ENCODE measurements at places on chromosomes 1 and 21.

- DNase-seq, result no peak
Measured at GRCh38 chr1:205275133-205275532, 46.4 kb downstream of the NUAK2 start.

GRCh38 chr1:118340928-118341910 lies 156.2 kb upstream of the SPAG17 start:
- DNase-seq, result no peak

- DNase-seq, result no peak
Measured at GRCh38 chr1:223271085-223271781, 92.7 kb downstream of the SUSD4 start.

DNA sequence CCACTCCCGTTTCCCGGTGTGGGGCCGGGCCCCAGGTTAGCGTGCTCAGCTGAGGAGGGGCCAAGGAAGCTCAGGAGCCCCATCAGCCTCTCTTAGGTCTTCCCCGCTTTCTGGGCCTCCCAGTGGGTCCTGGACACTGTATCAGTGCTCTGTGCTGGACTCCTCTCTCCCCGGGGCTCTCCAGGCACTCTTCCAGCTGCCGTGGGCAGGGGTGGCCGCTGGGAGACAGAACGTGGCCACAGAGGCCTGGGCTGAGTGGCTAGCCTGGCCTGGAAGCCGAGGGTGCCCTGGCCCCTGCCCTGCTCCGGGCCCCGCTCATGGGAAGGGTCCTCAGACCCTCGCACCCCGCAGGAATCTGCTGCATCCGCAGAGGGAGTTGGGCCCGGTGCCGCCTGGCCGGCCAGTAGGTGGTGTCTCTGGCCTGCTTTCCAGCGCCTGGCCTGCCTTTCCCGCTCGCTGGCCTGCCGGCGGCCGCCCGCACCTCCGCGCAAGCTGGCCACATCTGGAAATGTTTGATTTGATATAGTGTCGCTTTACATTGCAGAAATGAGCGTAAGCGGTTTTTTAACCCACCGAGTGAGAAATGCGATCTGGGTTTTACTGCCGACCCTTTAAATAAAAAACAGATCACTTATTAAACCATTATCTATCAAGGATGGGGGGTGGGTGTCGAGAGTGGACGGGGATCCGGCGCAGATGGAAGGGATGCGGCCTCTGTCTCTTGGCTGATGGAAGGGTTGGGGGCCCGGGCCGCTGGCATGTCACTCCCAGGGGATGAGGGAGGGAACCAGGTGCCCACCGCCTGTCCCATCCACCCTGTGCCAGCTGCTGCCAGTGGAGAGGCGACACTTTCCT lies 74.4 kb upstream of the TTC34 start:
- no peak for DNase-seq

DNA sequence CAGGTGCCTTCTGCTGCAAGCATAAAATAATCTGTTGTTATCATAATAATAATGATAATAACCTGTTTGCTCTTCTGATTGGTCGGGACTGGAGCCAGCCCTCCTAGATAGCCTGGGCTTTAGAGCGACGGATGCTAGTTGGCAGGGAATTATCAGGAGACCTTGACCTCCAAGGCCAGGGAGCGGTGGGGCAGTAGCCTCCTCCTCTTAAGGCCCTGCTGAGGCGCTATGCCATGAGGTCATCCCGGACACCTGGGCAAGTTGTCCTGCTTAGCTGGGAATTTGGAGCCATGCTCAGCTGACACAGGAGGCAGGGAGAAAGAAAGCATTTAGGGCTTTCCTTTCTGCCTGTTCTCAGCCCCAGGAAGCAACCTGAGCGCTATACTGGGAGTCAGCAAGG lies 15.6 kb downstream of the C1orf115 start:
- no peak for DNase-seq

DNA sequence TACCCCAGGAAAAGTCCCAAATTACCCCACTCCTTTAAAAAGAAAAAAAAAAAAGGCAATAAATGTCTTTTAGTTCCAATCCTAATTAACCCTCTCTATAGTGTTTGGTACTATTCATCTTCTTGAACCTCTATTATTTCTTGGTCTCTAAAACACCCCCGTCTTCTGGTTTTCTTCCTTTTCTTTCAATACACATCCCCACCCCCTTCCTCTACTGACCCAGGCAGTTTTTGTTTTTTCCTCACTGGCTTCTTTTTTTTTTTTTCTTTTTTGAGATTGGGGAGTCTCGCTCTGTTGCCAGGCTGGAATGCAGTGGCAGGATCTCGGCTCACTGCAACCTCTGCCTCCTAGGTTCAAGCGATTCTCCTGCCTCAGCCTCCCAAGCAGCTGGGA lies 26.1 kb downstream of the EGLN1 start:
- DNase-seq, result no peak

- DNase-seq, result no peak
Measured at GRCh38 chr1:66777831-66778230, 23.2 kb downstream of the INSL5 start.

GRCh38 chr1:157312082-157312812 lies 174.1 kb upstream of the ETV3 start:
- no peak for DNase-seq

DNA sequence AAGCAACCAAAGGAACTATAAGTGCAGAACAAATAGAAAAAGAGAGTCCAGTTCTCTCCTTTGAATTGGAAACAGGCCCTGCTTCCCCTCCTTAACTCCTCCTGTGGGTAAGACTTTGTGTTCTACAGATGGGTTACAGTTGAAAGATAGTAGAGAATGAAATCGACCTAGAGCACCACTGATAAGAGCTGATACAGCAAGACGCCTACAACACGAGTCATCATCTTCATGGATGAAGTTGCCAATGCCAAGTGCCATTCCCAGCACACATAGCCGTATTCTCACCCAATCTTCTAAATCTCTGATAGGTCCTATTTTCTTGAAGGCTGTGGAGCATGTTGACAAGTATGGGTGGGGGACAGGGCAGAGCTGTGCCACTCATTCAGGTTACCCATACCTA lies 99.8 kb upstream of the CAMK1G start:
- no peak for DNase-seq

- no peak for DNase-seq
Measured at GRCh38 chr1:221635305-221635704, 106.6 kb downstream of the DUSP10 start.

- DNase-seq, result no peak
Measured at GRCh38 chr1:116309090-116309870, 63.8 kb upstream of the ATP1A1 start.

DNA sequence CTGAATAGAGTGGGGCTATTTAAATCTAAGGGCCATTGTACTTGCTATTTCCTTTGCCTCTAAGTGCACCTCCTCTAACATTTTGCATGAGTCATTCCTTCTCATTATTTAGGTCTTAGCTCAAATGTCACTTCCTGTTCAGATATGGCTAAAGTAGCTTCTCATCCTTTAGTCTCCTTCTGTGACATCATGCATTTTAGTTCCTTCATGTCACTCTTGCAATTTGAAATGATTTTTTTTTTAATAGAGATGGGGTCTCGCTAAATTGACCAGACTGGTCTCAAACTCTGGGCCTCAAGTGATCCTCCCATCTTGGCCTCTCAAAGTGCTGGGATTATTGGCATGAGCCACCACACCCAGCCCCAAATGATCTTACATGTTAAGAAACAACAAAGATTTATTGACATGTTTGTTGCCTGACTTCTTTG lies 6.6 kb downstream of the TBX19 start:
- no peak for DNase-seq

- no peak for DNase-seq
Measured at GRCh38 chr1:31708324-31708723, 4.5 kb upstream of the COL16A1 start.

DNA sequence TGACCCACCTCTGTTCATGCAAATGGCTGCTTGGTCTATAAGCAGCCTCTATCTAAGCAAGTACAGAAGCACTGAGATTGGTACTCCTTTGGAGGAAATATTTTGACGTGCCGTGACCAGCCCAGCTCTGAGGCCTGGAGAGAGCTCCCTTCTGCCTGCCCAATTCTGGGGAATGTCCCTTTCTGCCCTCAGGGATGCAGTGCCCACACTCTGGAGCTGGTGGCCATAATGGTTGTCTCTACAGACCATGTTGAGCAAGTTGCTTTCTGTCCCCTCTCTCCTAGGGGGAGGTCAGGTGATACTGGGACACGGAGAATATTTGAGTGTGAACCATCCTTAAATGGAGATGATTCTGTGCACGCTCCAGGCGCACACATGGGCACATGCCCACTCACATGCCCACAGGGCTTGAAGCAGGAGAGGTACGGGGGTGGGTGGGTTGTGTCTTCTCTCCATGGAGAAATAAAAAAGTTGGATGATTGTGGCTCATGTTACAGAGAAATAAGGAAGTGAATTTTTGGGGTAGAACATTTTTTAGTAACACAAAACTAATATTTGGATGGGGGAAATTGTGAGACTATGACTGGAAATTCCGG lies 13.9 kb upstream of the ALPL start:
- no peak for DNase-seq

- DNase-seq, result no peak
Measured at GRCh38 chr1:151156515-151156819, at the start of gene TNFAIP8L2. TNFAIP8L2 (plus strand) TSS chr1:151156649; CDS start chr1:151158698, 2,049 bp downstream.

DNA sequence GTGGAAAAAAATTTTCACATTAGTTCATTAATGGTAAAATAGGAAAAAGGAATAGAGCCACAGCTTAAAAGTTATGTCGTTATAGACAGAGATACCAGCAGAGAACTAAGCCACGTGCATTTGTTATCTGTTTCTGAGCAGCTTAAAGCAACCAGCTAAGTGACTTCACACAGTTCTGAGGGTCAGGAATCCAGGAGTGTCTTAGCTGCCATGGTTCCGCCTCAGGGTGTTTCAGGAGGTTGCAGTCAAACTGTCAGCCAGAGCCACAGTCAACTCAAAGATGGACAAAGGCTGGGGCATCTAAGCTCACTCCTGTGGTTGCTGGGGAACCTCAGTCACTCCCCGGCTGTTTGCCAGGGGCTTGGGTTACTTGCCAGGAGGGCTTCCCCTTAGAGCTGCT lies 515.8 kb downstream of the SMYD3 start:
- DNase-seq, result no peak

GRCh38 chr1:198622001-198622400 lies 16.8 kb upstream of the PTPRC start:
- DNase-seq, result no peak

DNA sequence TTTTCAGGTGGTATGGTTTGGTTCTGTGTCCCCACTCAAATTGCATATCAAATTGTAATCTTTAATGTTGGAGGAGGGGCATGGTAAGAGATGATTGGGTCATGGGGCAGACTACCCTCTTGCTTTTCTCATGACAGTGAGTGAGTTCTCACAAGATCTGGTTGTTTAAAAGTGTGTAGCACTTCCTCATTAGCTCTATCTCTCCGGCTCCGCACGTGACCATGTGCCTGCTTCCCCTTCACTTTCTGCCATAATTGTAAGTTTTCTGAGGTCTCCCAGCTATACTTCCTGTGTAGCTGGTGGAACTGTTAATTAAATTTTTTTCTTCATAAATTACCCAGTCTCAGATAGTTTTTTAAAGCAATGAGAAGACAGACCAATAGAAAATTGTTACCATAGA lies 843.2 kb downstream of the AMY1C start:
- no peak for DNase-seq

- no peak for DNase-seq
Measured at GRCh38 chr21:43624339-43624738, 34.9 kb downstream of the HSF2BP start.

DNA sequence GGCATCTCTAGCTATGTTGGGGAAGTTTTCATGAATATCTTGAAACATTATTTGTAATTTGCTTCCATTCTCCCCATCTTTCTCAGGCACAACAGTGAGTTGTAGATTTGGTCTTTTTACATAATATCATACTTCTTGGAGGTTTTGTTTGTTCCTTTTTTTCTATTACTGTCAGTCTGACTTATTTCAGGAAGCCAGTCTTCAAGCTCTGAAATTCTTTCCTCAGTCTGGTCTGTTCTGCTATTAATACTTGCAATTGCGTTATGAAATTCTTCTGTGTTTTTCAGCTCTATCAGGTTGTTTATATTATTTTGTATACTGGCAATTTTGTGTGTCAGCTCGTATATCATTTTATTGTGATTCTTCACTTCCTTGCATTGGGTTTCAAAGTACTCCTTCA lies 424.6 kb upstream of the PTBP2 start:
- DNase-seq, result no peak

DNA sequence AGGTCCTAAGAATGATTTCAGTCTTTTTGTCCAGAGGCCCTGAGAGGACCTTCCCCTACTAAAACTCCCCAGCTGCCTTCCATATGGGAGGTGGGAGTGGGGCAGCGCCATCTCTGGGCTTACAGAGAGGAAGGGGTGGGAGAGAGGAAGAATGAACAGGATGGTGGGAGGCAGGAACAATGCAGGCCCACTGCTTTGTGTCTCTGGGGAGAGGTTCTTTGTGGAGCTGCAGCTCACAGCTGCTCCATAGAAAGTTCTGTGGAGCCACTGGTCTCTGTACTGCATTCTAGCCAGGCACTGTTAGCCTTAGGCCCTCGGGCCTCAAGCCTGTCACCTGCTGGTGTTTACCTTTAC lies 43.6 kb upstream of the A3GALT2 start:
- no peak for DNase-seq

DNA sequence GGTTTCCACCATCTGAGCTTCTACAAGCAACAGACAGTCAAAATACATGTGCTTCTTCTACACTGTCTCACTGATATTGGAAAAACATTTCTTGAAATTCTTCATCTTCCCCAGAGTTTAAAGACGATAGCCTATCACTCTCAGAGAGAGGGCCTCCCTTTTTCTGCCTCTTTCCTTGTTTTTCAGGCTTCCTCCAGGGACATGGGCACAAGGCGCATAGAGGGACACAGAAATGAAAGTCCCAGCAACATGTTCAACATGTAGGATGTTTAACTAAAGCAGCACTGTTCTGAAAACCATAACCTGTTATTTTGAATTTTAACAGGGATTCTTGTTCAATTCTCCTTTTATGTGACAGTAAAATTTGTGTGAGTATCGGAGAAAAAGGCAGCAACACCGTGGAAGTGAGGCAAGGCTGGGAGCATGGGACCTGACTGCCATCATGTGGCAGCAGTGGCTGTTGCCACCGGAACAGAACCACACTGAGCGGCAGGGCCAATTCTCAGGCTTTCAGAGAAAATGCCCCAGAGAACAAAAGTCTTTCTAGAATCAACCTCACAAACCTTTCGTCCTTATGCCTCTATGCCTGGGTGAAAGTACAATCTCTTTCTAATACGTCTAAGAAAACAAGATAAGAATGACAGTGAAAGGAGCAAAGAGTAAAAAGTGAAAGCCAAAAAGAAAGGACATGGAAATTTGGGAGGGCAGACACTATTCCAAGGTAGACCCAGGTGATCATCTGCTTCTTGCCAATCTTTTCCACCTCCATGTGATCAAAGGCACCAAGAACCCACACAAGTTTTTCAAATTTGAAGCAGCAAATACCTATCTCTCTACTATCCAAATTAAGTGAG lies 54.5 kb downstream of the PCNX2 start:
- no peak for DNase-seq

DNA sequence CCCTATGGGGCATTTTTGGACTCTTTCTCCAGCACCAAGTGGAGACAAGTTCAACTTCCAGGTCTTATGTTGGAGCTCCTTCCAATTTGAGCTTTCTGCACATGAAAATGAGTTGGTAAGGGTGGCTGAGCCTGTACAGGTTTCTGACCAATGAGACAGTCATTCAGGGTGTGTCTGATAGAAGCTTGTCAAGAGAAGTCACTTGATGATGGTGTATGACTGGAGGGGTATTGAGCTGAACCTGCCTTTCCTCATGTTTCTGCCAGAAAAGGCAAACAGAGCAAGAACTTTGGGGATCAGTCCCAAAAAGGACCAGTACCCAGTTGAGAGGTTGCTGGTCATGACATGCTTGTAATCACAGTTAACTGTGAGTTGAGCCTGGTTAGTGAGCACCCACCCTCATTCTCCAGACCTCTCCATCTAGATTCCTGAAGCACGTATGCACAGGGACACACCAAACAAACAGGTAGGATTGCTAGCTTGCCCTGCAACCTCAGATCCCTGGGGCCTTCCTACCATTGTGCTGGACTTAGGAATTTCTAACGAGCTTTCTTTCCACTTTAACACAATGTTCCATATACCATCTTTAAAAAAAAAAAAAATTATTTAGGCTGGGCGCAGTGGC lies 26.6 kb downstream of the FAM89A start:
- no peak for DNase-seq
